ENCODE measurements at places on chromosomes 1 and 21. TPM values are rescaled to one million over a fixed set of nuclear protein-coding genes. Genes with fewer than 3 reads are reported as not detected.

CASQ1 gene
- not detected for total RNA-seq

S100A2 gene
- total RNA-seq: 0.50 TPM

- DNase-seq: no peak
Observed at GRCh38 chr1:173168941-173169340, 38.2 kb downstream of the TNFSF4 start.

DNA sequence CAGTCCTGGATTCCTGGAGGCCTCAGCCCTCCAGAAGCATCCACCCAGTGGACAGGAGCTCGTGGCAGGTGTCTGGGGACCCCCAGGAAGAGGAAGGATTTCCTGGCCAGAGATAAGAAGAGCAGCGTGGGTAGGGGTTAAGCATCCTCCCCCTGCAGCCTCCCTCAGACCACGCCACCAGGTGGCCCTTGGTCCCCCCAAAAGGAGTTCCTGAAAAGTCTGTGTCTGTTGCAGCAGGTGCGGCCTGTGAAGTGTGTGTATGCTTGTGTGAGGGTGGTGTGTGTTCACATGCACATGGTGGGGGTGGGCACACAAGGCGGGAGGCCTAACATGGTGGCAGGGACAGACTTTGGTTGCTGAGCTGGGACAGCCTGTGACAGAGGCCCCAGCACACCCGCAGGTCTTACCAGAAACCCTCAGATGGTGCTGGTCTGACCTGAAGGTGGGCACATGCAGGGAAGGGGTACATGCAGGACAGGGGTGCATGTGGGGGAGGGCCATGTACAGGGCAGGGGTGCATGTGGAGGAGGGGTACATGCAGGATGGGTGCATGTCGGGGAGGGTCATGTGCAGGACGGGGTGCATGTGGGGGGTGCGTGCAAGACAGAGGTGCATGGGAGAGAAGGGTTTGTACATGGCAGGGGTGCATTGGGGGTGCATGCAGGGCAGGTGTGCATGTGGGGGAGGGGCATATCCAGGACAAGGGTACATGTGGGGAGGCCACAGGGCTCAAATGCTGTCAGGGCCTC, 18.2 kb upstream of the RUNX3 start:
- no peak for DNase-seq

DNA sequence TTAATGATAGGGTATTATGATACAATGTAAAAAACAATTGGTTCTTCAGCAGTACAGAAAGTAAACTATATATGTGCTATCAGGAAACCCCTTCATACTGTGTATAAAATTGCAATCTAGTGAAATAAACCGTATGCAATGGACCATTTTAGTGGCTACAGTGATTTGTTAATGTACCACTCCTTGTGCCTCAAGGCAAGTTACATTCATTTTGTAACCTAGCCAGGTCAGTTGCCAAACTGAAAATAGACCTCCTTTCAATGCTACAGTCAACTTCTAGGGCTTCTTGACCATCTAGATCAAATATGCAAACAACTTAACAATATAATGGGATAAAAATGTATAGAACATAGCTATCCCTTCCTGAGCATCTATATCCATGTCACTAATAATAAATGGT, 52.0 kb upstream of the RAVER2 start:
- DNase-seq: no peak
